Mesendoderm (in vitro differentiated cells): ENCODE measurements at places on chromosomes 3 and 15.

GRCh38 chr3:73884361-73884760 lies 259.6 kb upstream of the PDZRN3 start:
- no peaks in the 10 kb centered on the region for H3K27me3 ChIP-seq
- no peak overlapping the region for H3K4me3 ChIP-seq
- H3K27ac ChIP-seq = no peak overlapping the region

DNA sequence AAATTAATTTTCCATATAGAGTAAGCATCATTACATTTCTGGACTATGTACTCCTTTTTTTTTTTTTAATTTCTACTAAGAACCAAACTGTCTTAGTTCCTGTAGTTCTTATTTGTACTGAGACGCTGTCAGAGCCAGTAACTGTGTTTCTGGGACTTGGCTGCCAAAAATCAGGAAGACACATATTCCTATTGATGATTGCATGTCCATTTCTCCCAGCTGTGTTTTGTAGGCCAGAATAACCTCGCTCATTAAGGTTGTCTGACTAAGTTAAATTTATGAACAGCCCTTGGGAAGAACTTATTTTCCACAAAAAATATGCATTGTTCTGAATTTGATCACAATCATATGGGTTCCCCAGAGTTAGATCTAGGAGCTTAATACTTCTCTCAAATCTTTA lies 29.5 kb downstream of the PLSCR5 start:
- H3K4me3 ChIP-seq = no peak overlapping the region
- no peak overlapping the region for H3K27ac ChIP-seq
- no peaks in the 10 kb centered on the region for H3K4me1 ChIP-seq
- H3K36me3 ChIP-seq = no peaks in the 10 kb centered on the region

- DNase-seq = peak; percentile 97
- peak overlapping the region; percentile 39 for H3K27ac ChIP-seq
- peaks cover 21% of the 10 kb centered on the region for H3K4me1 ChIP-seq
- no peak overlapping the region for H3K4me3 ChIP-seq
- H3K27me3 ChIP-seq = no peaks in the 10 kb centered on the region
Measured at GRCh38 chr3:177284383-177284881, 87.2 kb upstream of the TBL1XR1 start.

- H3K36me3 ChIP-seq = no peaks in the 10 kb centered on the region
- H3K27me3 ChIP-seq = no peaks in the 10 kb centered on the region
Measured at GRCh38 chr3:107669669-107670068, 146.9 kb downstream of the BBX start.

- no peak overlapping the region for H3K27ac ChIP-seq
- H3K27me3 ChIP-seq = no peaks in the 10 kb centered on the region
Measured at GRCh38 chr3:17515445-17516234, 226.8 kb downstream of the TBC1D5 start.

DNA sequence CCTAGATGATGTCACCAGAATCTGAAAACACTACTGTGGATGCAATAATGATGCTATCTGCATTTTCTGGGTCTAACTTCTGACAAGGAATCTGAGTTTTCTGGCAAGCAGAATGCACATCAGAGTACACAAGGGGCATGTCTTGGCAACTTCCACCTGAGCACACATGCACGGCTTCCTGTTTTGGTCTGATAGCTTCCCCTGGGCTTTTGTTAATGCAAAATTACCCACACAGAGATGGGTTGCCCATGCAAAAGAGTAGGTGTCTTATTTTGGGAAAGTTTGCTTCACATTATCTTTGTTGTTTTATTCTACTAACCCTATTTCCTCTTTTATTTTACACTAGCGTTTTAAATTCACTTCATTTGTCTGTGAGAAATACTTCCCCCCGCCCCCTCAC lies 74.2 kb upstream of the SATB1 start:
- no peak overlapping the region for H3K4me3 ChIP-seq
- no peak for DNase-seq
- peaks cover 8% of the 10 kb centered on the region for H3K4me1 ChIP-seq
- no peaks in the 10 kb centered on the region for H3K36me3 ChIP-seq
- H3K27ac ChIP-seq = no peak overlapping the region

- no peak overlapping the region for H3K4me3 ChIP-seq
- H3K36me3 ChIP-seq = peaks cover 53% of the 10 kb centered on the region
- no peak overlapping the region for H3K27ac ChIP-seq
- DNase-seq = no peak
Measured at GRCh38 chr15:70053001-70053715, 44.6 kb downstream of the TLE3 start.

GRCh38 chr3:132064114-132064513 lies 29.3 kb upstream of the CPNE4 start:
- H3K36me3 ChIP-seq = no peaks in the 10 kb centered on the region
- H3K4me1 ChIP-seq = peaks cover 4% of the 10 kb centered on the region
- H3K27ac ChIP-seq = no peak overlapping the region

GRCh38 chr3:144141496-144141895 lies 169.9 kb downstream of the DIPK2A start:
- DNase-seq = no peak

GRCh38 chr3:117893001-117893400 lies 1141.6 kb downstream of the IGSF11 start:
- H3K4me3 ChIP-seq = no peak overlapping the region
- H3K27me3 ChIP-seq = no peaks in the 10 kb centered on the region
- H3K4me1 ChIP-seq = no peaks in the 10 kb centered on the region
- H3K27ac ChIP-seq = no peak overlapping the region

DNA sequence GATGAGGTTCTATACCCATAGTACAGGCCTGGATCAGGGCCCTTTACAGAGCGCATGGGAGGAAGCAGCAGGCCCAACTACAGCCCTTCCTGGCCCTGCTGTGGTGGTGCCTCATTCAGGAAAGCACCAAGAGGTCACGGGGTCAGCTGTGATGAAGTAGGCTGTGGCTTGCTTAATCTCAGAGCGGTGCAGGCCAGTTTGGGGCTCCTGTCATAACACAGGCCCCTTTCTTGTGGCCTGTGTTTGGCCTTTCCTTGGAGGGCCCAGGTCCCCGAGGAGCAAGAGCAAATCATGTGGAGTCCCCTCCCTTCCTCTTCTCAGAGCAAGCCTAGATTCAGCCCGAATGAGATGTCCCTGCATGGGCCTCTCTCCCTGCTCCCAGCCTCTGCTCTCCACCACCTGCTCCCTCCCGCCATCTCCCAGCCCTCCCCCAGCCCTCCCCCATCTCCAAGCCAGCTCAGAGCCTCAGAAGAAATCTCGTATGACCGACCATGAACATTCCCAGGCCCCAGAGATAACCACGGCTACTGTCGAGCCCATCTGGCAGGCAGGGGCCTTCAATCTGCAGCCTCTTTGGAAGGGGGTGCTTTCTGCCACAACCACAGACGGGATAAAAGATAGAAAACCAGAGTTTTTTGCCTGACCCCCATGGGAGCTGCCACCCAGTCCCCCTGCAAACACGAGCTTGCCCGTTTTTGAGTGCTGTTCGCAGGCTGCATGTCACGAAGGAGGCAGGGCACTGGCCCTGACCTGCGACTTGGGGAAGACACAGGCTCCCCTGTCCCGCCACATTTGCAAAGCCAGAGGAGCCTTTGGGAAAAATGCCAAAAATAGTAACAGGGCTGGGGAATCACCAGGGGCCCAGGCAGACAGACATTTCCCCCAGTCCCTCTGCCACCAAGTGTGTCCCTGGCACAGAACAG lies 32.3 kb upstream of the DUSP7 start:
- H3K4me3 ChIP-seq = no peak overlapping the region
- H3K36me3 ChIP-seq = no peaks in the 10 kb centered on the region
- DNase-seq = no peak

DNA sequence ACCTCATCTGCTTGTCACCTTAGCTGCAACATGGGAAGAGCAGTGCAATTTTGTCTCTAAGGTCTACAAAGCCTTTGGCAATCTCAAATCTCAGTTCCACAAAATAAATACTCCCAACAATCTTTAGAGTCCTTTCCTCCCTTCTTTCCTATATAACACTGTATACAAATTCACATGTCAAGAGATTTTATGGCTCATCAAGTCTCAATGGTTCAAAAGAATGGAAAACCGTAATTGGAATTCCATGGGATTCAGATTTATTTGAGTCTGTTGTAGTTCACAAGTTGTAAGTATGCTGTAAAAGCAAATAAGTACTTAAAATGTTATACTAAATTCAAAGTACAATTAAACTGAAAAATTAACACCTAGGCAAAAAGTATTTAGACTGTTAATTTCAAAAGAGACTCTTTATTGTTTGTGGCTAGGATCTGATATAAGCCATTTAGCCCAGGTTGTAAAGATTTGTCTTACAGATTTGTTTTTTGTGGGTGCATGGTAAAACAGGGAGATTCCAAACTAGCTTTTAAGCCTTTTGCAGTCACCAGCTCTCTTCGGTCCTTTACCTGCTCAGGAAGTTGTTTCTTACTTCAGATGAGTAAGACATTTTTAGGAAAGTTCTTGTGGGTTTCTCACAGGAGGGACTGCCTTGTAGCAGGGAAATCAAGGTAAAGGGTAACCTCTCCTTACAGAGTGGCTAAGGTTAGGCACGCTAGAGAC lies 50.1 kb downstream of the CMSS1 start:
- no peaks in the 10 kb centered on the region for H3K36me3 ChIP-seq
- H3K4me3 ChIP-seq = no peak overlapping the region
- DNase-seq = no peak

- H3K27me3 ChIP-seq = no peaks in the 10 kb centered on the region
- DNase-seq = no peak
- H3K27ac ChIP-seq = no peak overlapping the region
- no peaks in the 10 kb centered on the region for H3K4me1 ChIP-seq
- no peak overlapping the region for H3K4me3 ChIP-seq
- H3K36me3 ChIP-seq = peaks cover 6% of the 10 kb centered on the region
Measured at GRCh38 chr15:75620841-75621391, 4.6 kb downstream of the SNUPN start.
